ENCODE measurements at places on chromosomes 6 and 20. TPM values are rescaled to one million over a fixed set of nuclear protein-coding genes. Genes with fewer than 3 reads are reported as not detected.
A peak's percentile ranks its signal among the peaks of the same experiment; 100 is the strongest.

- no peak for DNase-seq
These were observed 40.4 kb upstream of the POPDC3 start for GRCh38 chr6:105220186-105220585.

DNA sequence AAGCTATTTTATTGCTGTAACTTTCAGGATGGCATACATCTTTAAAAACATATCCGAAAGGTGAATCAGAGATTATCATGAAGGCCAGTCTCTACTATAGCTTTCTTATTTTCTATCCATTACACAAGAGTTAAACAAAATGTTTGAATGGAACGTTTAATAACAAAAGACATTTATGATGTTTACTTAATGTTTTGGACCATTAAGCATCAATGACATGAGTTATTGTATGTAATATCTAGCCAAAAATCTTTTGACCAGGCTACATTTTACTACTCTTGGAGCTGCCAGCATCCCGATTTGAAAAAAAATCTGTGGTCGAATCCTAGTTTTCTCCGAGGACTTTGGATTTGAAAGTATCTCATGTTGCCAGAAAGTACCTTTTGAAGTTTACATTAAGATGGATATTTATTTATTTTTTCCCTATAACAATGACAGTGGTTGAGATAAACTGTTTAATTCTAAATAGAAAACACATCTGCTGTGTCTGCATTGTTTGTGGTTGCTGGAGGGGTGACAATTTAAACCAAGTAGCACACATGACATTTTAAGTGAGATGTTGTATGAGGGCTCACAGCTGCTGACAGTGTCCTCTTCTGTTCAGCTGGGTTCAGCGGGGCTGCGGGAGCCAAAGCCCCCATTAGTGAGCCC, 293.7 kb upstream of the TCF21 start:
- no peak for DNase-seq

DNA sequence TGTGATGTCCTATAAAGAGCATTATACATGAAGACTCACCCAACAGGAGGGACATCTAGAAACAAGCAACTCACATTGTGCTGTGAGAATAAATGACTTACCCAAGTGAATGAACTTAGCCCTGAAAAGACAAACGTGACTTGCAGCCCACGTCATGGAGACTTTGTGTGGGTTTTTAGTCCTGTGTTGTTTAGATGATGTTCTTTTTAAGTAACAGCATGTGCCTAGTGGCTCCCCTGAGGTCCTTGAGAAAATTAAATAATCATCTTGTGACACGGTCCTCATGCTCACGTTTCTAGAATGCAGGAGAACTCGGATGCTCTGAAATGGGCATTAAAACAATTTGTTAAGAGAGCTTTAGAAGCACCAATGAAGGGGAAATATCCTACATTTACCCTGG, 165.1 kb downstream of the SASH1 start:
- no peak for DNase-seq

Gene PPP1R16B
- not detected for total RNA-seq

DNA sequence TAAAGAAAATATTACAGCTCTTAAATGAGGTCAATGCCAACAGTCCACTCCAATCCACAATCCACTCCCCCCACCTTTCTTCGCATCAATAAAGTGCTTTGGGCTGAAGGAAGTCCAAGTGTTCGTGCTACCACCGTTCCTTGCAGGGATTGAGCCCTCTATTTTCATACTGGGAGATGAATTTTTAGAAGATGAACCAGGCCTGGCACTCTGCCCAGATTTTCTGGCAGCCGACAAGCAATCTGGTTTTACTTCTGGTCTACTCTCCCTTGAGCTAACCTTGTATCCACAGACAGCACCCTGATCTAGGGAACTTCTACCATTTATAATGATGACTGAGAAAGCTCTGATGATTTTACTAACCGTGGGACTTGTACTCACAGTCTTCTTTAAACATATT, 72.3 kb downstream of the BTBD9 start:
- peak; percentile 62 for DNase-seq

DNA sequence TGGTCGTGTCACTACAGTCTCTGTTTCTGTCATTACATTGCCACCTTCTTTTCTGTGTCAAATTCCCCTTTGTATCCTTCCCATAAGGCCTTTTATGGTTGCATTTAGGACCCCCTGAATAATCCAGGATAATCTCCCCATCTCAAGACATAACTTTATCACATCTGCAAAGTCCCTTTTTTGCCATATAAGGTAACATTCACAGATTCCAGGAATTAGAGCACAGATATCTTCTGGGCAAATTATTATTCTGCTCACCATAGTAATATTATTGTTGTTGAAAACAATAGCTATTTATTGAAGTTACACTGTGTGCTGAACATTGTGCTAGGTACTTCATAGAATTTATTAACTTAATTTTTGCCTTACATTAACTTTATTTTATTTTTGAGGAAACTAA, 159.1 kb downstream of the TFAP2B start:
- no peak for DNase-seq

DNA sequence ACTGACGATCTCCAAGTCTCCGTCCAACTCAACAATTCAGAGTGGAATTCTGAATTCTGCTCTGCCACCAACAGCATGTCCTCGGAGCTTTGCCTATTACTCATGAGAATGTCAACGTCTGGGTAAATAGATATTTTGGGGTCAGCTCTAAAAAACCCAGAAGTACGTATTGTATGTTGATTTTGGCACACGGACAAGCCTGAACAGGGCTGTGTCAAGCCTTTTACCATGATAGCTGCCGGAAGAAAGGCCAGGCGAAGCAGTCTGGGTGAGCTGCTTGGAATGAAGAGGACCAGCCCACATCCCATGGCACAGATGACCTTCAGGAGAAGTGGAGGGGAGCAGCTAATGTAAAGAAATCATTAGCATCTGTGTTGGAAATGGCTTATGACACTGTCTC, 88.0 kb upstream of the JAG1 start:
- DNase-seq = no peak

- no peak for DNase-seq
These were observed 335.9 kb downstream of the BCKDHB start for GRCh38 chr6:80442366-80442765.

DNA sequence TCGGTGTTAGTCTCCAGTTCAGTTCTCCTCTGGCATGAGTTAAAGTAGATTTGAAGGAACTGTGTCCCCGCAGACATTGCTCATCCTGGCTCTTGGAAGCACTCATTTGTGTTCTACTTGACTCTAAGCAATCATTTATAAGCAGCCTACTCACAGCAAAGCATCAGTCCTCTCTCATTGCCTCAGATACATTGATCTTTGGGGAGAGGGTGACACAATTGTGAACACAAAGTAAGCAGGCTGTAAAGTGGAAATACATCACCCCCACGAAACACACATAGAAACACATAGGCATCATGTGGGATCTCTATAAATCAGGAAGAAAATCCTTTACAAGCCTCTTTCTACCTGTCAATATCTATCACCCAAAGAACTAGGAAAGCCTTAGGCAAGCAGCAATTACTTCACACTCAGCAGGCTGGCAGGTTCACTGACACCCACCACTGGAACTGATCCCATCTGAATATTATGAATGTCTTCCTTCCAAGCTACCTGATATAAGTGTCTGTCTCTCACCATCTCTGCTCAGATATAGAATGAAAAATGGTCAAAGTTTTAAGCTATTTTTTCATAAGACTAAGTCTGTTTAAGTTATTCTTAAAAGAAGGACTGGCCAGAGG, 675.8 kb downstream of the HACE1 start:
- DNase-seq = no peak

DNA sequence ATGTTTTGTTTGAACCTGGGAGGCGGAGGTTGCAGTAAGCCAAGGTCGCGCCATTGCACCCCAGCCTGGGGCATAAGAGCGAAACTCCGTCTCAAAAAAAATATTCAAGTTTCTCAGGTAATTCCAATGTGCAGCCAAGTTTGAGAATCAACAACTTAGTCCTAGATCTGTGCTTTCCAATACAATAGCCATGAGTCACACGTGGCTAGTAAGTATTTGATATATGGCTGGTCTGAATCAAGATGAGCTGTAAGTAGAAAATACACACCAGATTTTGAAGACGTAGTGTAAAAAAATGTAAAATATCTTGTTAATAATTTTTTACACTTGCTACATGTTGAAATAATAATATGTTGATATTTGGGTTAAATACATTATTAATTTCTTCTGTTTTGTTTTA, 35.0 kb upstream of the BTBD3 start:
- DNase-seq = no peak

GRCh38 chr6:11535801-11536230, 1.7 kb upstream of the TMEM170B start:
- peak; percentile 47 for DNase-seq

- no peak for DNase-seq
These were observed 481.9 kb downstream of the UTRN start for GRCh38 chr6:144767051-144767450.

Gene PDE10A
- not detected for total RNA-seq

DNA sequence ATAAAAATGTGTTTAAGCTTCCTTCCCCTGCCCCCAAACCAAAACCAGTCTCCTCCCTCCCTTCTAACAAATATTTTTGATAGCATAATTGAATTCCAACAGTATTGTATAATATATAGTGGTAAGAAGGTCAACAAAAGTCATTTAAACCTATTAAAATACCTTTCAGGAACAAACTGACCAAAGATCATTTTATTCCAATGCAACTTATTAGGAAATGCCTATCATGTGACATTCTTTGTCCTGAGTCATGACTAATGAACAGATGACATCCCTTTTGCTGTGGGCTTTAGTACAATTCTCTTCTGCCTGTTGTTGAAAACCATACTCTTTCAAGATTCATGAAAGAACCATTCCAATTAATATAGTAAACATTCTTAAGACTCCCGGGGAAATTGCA, 51.5 kb upstream of the TRAF3IP2 start:
- peak; percentile 54 for DNase-seq

DNA sequence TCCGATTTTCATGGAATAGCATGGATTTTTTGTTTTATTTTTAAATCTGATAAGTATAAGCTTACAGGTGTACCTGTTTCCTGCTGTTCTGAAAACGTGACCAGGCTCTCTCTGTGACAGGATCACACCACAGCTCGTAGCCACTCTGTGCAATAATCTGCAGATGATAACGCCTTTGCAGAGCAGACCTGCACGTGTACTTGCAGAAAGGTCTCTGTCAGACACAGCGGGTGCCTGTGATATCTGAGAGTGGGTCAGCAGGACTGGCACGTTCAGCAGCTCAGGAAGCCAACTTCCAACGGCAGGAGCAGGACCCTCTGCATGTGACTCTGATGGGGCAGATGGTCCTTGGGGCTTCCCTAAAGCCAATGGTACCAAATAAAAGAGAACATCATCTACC, 68.6 kb upstream of the HDDC2 start:
- DNase-seq = no peak

- DNase-seq = peak; percentile 49
These were observed 263.5 kb downstream of the TFAP2A start for GRCh38 chr6:10151144-10151915.

DNA sequence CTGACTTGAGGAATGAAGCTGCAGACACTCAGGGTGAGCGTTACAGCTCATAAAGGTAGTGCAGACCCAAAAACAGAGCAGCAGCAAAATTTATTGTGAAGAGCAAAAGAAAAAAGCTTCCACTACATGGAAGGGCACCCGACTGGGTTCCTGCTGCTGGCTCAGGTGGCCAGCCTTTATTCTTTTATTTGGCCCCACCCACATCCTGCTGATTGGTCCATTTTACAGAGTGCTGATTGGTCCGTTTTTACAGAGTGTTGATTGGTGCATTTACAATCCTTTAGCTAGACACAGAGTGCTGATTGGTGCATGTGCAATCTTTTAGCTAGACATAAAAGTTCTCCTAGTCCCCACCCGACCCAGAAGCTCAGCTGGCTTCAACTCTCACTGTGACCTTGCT, 95.3 kb upstream of the STMND1 start:
- DNase-seq = no peak

Gene RIPOR3
- total RNA-seq = under 0.01 TPM

- peak; percentile 49 for DNase-seq
These were observed 363.2 kb upstream of the MARCKS start for GRCh38 chr6:113493991-113494390.
